ENCODE measurements at places on chromosomes 16 and 17.

DNA sequence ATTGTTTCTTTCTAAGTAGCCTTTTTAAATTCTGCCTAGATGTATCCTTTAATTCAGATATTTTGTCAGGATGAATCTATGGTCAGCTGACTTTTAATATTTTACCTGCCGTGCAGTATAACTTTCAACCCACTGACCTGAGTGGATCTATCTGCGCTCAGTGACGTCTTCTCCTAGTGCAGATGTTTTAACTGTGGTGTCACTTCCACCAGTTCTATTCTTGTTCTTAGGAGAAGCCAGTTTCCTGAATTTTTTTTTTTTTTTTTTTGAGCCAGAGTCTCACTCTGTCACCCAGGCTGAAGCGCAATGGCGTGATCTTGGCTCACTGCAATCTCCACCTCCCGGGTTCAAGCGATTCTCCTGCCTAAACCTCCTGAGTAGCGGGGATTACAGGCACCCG lies 5.0 kb upstream of the TM4SF5 start:
- DNase-seq, result no peak

DNA sequence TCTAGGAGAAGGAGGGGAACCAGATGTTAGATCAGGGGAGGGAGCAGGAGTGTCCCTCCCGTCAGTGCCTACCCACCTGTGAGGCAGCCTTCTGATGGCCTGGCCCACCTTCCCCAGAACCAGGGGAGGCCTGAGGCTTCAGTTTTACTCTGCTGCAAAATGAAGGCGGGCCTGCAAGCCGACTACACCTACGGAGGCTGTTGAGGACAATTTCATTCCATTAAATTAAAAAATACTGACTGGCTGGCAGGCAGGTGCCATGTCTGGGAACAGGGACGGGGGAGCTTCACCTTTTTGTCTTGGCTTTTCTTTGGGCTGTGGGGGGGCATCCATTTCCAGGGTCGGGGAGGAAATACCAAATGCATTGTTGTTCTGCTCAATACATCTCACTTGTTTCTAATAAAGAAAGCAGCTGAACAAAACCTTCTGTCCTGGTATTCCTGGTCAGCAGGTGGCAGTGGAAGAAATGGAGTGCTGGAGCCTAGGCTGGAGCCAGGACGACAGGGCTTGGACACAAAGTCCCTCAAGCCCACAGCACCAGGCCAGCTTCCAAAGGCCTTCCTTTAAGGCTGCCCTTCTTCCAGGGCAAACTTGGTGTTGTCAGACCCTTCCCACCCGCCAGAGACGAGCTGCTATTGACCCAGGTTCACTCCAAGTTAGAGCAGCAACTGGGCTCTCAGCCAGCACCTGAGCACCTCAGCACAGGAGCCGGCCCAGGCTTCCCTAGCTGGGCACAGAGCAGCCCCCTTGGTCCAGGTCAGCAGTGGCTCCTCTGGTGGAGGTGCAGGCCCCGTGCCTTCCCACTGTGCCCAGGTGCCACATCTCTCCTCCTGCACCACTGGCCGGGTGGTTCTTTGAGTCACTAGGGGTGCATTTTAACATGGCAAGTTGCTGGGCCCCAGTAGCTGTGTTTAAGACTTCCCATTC lies 23.5 kb downstream of the PLCD3 start:
- DNase-seq, result no peak

GRCh38 chr17:61385577-61386236 lies 13.9 kb upstream of the TBX2 start:
- DNase-seq, result no peak

GRCh38 chr16:2039274-2040031 lies 8.2 kb downstream of the NTHL1 start:
- no peak for DNase-seq

GRCh38 chr16:15593235-15593634 lies 49.7 kb downstream of the MARF1 start:
- no peak for DNase-seq

DNA sequence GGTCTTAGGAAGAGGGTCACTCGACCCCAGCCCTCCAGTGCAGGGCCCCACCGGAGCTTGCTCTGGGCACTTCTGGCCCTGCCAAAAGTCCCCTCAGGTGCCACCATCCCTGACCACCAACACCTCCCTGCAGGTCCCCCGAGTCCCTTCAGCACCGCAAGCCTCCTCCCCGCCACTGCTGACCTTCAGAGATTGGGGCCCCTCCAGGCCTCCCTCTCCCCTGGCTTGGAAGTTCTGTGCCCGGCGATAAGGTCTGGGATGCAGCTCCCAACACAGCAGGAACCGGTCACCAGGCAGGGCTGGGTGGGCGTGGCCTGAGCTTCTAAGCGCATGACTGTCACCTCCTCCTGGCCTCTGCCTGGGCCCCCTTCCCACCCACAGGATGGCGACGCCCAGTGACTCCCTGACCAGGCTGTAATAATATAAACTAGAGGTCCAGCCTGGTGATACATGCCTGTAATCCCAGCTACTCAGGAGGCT lies 11.2 kb downstream of the PIEZO1 start:
- no peak for DNase-seq

- no peak for DNase-seq
These were observed 13.5 kb downstream of the ACTG1 start for GRCh38 chr17:81498953-81499600.

GRCh38 chr17:50977487-50978159 lies 111.5 kb upstream of the TOB1 start:
- DNase-seq, result no peak

DNA sequence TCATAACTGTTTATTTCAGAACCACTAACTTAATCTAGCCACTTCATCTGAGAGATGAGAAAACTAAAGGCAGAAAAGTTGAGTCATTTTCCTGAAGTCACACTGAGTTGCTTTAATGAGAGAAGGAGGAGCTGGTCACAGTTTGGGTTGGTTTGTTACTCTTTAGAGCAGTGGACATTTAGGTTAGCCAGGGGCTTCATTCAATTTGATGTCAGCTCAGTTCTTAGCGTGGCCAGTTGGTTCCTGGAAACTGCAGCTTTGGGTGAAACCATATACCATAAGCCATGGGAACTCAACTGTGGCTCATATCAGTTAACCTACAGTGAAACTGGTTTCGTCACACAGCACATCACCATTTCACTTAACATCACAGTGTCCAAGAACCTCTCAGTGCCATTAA lies 59.2 kb upstream of the ADORA2B start:
- DNase-seq, result no peak

DNA sequence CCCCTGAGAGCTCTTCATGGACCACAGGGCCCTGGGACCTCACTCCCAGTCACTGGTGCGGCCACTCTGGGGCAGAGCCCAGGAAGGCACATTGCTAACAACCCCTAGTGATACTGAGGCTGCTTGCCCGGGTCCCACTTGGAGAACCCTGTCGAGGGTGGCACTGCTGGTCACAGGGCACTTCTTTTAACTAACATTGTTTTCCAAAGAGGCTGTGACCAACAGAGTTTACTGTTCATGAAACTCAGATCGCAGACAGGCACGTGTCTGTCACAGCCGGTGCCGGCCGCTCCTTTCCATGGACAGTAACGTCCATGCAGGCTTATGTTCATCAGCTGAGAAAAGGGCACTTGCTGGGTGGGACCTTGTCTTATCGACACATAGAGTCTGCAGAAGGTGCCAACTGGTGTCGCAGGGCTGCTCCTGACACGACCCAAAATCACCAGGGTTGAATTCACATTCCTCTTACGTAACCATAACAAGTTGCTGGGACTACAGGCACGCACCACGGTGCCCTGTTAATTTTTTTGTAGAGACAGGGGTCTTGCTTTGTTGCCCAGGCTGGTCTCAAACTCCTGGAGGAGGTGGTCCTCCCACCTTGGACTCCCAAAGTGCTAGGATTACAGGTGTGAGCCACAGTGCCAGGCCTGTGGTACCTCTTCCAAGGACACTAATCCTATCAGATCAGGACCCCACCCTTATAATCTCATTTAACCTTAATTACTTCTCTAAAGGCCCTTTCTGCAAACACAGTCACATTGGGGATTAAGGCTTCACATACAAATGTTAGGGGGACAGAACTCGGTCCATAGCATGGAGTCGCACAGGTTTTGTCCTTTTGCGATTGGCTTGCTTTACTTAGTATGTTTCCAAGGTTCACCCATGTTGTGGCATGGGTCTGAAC lies 1.2 kb upstream of the ZC3H18 start:
- DNase-seq, result no peak

DNA sequence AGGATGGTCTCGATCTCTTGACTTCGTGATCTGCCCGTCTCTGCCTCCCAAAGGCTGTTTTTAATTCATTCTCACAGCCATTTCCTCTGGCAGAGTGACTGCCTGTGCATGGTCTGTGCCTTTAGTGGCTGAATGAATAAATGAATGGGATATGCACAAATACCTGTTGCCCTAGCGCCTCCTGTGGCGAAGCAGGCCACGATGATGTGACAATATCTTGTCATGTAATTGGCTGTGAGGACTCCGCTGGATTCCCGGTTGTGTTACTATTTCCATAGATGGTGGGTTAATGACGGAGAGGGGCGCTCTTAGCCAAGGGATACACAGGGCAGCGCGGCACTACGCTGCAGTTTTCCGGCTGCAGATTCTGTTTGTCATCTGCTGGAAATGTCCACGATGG lies 26.8 kb upstream of the ENDOV start:
- DNase-seq, result no peak

DNA sequence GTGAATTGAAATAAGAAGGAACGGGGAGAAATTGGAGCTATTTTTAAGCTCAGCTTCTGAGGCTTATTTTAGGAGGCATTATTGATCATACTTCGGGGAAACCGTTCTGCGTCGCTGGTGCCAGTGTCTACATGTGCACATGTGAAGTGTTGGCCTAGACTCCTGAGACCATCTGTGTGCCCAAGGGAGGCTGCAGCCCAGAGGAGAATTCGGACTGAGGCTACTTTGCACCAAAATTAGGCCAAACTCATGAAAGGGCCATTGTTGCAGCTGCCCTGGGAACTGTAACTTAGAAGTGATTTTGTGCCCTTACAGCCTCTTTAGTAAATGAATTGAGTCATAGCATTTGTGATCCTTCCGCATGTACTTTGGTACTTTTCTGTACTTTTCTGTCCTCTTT lies 102.0 kb upstream of the NOL11 start:
- no peak for DNase-seq

- no peak for DNase-seq
These were observed 12.0 kb upstream of the CDYL2 start for GRCh38 chr16:80816356-80816755.

DNA sequence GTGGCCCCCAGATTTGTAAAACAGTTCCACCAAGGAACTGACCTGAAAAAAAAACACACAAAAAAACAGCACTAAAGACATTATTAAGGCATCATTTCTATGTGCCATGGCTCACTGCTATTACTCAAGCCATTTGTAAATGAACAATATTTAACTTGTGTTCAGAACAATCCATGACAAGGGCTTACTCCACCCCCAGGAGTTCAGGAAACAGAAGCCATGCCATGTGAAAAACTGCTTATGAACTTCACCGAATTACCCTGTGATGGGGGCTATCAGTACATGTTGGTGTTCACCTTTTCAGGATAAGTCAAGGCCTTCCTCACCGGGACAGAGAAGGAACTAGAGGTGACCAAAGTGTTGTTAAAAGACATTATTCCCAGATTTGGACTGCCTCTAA lies 19.2 kb downstream of the ACSM1 start:
- no peak for DNase-seq

GRCh38 chr16:56800355-56800754 lies 64.7 kb upstream of the SLC12A3 start:
- no peak for DNase-seq

- no peak for DNase-seq
These were observed 31.4 kb downstream of the MYO15A start for GRCh38 chr17:18139949-18140348.

- no peak for DNase-seq
These were observed 26.6 kb upstream of the GINS2 start for GRCh38 chr16:85715169-85716021.

GRCh38 chr17:59369031-59369975 lies 37.8 kb downstream of the YPEL2 start:
- no peak for DNase-seq

GRCh38 chr16:879986-880385 lies 79.5 kb upstream of the GNG13 start:
- no peak for DNase-seq

- no peak for DNase-seq
These were observed 209.4 kb upstream of the FOXF1 start for GRCh38 chr16:86300746-86301481.

GRCh38 chr16:82459580-82460256 lies 167.1 kb upstream of the CDH13 start:
- no peak for DNase-seq

DNA sequence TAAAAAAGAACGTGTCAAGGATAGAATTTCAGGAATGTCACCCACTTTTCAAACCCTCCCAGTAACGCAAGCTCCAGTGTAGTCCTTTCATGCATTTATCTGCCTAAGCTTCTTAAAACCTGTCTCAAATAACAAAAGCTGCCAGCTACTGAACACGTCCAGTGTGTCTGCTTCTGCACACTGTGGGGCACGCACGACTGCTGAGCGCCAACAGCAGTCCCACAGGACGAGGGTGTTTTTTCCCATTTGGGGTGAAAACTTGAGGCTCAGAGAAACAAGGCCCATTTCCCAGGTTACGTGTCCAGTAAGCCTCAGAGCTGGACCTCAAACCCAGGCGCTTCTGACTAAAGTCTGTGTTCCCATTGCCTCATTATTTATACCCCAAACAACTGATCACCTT lies 17.2 kb downstream of the NTAN1 start:
- no peak for DNase-seq

GRCh38 chr16:4270595-4270994 lies 2.2 kb downstream of the TFAP4 start:
- no peak for DNase-seq

DNA sequence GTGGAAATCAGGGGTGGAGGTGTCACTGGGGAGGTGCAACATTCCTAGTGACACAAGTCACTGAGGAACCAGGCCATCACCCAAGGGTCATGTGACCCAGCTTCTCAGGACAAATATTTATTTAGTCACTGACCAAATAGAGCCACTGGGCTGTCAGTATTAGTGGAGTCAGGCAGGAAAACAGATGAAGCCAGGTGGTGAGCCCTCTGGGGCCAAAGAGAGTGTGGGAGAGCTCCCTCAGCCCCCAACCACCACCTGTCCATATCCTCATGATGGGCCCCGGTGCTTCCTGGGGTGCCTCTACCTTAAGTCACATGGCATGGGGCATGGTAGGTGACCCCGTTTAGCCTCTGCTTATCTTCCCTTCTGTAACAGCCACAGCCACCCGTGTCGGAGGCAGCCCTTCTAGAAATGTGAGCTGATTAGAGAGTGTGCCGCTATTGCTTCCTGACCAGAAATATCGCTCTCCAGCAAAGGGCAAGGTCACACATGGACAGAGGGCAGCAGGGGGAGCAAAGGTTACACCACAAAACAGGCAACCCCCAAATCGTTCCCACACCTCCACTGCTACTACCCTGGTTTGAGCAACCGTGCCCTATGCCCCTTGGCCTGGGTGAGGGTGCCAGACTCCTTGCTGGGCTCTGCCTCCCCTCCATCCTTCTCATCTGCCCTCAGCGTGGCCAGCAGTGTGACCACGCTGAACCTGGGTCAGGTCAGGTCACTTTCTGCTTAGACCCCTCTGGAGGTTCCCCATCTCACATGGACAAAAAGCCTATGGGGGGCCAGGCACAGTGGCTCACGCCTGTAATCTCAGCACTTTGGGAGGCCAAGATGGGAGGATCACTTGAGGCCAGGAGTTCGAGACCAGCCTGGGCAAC lies 8.6 kb upstream of the AKTIP start:
- no peak for DNase-seq

GRCh38 chr17:8818047-8818446 lies 18.9 kb upstream of the MFSD6L start:
- no peak for DNase-seq

GRCh38 chr17:44906010-44906646 lies 6.9 kb upstream of the EFTUD2 start:
- DNase-seq, result no peak

- no peak for DNase-seq
These were observed at the start of gene ZFHX3 for GRCh38 chr16:73047536-73048291. Gene ZFHX3 (minus strand): TSS chr16:73048128. CDS start chr16:72960145, 87,983 bp downstream.

All from KG1 (cell line).